ENCODE measurements at places on chromosomes 5 and 9. TPM values are rescaled to one million over a fixed set of nuclear protein-coding genes. Genes with fewer than 3 reads are reported as not detected.

GRCh38 chr5:3389471-3390026 is 206.1 kb upstream of the IRX1 start:
- no peak for DNase-seq

DNA sequence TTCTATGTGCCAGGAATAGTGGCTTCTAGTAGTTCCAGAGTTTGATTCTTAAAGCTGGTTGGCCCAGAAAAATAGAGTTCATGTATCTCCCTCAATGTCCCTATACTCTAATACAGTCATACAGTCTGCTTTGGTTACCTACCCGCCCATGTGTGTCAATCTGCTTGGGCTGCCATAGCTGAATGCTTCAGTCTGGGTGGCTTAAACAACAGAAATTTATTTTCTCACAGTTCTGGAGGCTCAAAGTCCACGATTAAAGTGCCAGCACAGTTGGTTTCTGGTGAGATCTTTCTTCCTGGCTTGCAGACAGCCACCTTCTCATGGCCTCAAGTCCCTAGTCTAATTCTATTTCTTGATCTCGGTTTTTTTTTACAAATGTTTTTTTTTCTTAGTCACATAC is 1739.0 kb downstream of the MAT2B start:
- no peak for DNase-seq

DNA sequence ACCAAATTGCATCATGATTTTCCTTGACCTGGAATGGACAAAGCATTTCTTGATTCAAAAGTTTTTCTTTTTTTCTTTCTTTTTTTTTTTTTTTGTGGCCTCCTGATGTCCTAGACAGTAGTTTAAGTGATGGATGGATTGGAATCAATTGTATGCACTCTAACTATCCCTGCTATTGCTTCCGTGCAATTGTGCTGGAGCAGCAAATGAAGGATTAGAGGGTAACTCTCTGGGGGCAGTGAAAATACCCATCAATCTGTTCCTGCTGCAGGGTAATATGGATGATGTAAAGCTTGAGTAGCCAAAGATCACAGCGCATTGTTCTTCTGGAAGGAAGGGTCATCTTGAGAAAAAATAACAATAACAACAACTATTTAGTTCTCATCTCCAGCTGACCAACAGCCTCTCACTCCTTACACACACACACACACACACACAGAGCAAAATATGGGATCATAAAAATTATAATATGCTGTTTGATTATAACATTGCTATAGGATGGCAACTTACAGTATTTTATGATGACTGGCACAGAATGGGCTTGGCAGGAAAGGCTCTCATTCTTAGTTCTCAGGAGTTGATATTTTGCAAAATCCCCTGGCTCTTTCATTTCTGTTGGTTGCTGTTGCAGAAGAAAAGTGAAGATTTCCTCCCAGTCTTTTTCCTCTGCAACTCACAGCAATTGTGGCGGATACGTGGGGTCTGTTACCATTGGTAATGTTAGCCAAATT is 160.9 kb upstream of the DMAC1 start:
- no peak for DNase-seq

- DNase-seq: no peak
These were observed 26.9 kb upstream of the SH3PXD2B start for GRCh38 chr5:172481011-172481800.

GRCh38 chr5:157689942-157690689 is 18.8 kb downstream of the C5orf52 start:
- no peak for DNase-seq

DNA sequence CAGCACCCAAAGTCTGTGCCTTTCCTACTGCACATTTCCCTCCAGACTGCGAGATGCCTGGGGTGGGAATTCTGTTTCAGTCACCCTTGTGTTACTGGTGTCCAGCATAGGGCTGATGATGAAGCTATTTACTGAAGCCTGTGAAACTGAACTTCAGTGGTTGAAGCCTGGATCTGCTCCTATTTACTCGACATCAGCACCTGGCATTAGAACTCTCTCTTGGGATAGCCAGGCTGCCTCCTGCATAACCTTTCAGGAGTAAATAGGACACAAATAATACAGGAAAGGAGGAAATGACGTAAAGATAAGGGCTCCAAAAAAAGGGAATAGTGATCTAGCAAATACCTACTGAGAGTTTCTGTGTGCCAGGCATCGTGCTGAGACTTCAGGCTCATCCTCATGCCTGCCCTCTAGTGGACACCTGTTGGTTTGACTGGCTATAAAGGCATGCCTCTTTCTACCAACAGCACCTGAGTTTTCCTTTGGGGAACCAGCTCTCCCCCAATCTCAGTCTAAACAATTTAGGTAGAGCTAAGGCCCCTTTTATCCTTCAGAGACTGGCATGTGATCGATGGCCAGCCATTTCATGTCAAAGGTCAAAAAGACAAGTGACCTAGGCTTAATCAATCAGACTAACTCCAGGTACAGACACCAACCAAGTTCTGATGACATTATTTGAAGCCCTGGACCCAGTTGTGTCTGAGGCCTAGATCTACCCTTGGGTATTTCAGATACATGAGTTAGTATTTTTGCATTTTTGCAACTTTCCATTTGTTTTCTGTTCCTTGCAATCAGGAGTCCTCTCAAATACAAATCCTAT is 192.1 kb upstream of the TRIM32 start:
- no peak for DNase-seq

GRCh38 chr9:117418111-117418510 is 3.3 kb upstream of the ASTN2 start:
- DNase-seq: no peak

DNA sequence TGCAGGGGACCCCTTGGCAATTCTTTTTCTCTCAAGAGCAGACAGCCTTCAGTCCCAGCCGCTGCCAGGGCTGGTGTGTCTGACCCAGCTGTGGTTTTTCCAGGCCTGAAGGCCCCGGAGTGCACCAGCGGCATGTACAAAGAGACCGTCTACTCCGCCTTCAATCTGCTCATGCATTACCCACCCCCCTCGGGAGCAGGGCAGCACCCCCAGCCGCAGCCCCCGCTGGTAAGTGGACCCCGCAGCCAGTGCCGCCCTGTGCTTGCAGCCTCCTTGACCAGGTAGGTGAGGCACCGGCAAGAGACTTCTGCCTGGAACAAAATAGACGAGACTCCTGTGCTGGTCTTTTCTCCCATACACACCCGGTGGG is 1.3 kb downstream of the TCF7 start:
- no peak for DNase-seq

DNA sequence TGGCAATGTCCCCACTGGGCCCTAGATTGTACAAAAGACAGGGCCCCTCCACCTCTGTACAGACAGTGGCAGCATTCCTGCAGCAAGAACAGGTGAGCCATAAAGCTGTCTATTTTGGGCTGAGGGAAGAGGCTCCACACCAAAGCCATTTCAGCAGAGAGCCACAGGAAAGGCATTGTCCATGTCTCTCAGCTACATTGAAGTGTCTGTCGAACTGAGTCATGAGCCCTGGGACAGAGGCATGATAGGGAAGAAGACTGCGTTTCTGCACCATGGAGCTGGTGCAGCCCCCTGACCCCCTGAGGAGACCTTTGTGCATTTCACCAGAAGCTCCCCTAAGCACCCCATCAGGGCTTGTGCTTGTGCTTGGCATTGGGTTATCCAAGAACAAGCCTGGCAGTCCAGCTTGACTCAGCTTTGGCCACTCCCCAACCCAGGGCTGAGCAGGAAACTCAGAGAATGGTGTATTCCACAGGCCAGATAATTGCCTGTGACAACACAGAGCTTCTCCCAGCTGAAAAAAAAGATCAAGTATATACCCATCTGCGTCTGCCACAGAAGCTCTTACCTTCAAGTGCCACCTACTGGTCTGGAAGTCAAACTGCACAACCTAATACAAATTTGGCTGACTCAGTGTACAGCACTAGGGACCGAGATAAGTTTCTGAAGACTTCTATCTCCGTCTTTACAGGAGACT is 5.9 kb upstream of the FRMD3 start:
- no peak for DNase-seq

DNA sequence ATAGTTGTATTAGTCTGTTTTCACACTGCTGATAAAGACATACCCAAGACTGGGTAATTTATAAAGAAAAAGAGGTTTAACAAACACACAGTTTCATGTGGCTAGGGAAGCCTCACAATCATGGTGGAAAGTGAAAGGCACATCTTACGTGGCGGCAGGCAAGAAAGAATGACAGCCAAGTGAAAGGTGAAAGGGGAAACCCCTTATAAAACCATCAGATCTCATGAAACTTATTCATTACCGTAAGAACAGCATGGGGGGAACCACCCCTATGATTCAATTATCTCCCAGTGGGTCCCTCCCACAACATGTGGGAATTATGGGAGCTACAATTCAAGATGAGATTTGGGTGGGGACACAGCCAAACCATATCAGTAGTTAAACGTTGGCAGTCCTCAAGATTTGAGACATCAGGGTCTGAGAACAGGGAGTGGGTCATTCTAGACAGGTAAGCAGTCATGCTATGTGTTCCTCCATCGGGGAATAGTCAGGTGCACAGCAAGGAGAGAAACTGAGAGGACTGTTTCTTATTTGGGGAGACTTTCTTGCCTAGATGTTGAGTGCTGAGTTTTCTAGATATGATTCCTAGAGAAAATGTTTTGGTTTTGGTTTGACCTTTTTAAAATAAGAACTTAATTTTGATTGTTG is 45.8 kb upstream of the ENTREP1 start:
- DNase-seq: no peak

DNA sequence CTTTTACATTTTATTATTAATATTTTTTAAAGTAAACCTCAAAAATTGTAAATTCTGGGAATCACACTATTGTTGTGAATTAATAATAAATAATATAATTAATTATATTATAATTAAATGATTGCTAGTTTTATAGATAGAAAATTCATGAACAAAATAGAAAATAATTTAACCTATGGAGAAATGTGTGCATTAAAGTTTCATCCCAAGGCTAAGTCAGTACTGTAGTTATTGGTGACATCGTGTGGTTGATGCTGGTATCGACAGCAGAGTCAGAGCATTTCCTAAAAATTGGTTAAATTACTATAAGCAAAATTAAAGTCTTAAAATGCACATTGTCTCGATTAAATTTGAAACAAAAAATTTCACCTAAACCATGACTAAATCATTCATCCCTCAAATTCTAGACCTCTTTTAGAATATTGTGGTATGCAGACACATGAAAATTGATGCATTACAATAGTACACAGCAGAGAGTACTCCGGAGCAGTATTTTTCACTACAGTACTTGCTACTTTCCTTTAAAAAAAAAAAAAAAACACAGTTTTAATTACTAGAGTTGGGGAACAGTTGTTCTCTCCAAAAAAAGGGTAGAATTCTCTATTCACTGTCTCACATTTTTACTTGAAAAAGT is 73.9 kb downstream of the RORB start:
- no peak for DNase-seq

DNA sequence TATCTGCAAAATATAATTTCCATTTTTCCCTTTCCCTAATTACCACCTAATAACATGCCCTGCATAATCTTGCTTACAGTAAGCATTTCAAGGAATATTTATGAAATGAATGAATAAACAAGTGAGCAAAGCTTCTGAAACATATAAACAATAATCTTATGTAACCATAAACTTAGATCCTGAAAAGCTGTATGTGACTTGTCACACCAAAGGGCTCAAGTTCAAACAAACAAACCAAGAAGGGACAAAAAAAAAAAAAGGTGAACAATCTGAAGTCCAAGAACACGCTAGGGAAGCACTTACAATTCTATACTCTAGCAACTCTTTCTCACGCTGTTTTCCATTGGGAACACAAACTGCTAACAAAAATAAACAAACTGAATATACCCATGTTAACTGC is 36.3 kb downstream of the PLPP1 start:
- no peak for DNase-seq

- DNase-seq: no peak
These were observed 221.7 kb downstream of the KIAA0825 start for GRCh38 chr5:94396687-94397086.

GRCh38 chr5:58215364-58215763 is 244.5 kb downstream of the PLK2 start:
- no peak for DNase-seq

GRCh38 chr9:4548811-4549725 is 58.8 kb downstream of the SLC1A1 start:
- no peak for DNase-seq

CDC37L1 gene
- polyA plus RNA-seq: 19.2 TPM

ROR2 gene
- polyA plus RNA-seq: 16.4 TPM

CATSPER3 gene
- polyA plus RNA-seq: 1.0 TPM
